ENCODE measurements at places on chromosomes 3 and 15. TPM values are rescaled to one million over a fixed set of nuclear protein-coding genes. Genes with fewer than 3 reads are reported as not detected.

- H3K27me3 ChIP-seq: peaks cover 41% of the 10 kb centered on the region
- H3K36me3 ChIP-seq: no peaks in the 10 kb centered on the region
- no peaks in the 10 kb centered on the region for H3K4me1 ChIP-seq
- no peak overlapping the region for H3K4me3 ChIP-seq
Observed at GRCh38 chr3:12854565-12854964, 13.2 kb upstream of the RPL32 start.

- H3K4me3 ChIP-seq: no peak overlapping the region
- no peaks in the 10 kb centered on the region for H3K36me3 ChIP-seq
- H3K4me1 ChIP-seq: peaks cover 4% of the 10 kb centered on the region
- no peak overlapping the region for H3K27ac ChIP-seq
Observed at GRCh38 chr15:76158226-76158625, 98.4 kb downstream of the TMEM266 start.

- no peaks in the 10 kb centered on the region for H3K36me3 ChIP-seq
- peak; percentile 61 for DNase-seq
- H3K27ac ChIP-seq: no peak overlapping the region
- H3K4me3 ChIP-seq: no peak overlapping the region
- H3K27me3 ChIP-seq: no peaks in the 10 kb centered on the region
- H3K4me1 ChIP-seq: peaks cover 4% of the 10 kb centered on the region
Observed at GRCh38 chr3:32018757-32019564, 37.4 kb downstream of the ZNF860 start.

PRR20G gene
- not detected for total RNA-seq

CELSR3 gene
- total RNA-seq: 2.1 TPM

DNA sequence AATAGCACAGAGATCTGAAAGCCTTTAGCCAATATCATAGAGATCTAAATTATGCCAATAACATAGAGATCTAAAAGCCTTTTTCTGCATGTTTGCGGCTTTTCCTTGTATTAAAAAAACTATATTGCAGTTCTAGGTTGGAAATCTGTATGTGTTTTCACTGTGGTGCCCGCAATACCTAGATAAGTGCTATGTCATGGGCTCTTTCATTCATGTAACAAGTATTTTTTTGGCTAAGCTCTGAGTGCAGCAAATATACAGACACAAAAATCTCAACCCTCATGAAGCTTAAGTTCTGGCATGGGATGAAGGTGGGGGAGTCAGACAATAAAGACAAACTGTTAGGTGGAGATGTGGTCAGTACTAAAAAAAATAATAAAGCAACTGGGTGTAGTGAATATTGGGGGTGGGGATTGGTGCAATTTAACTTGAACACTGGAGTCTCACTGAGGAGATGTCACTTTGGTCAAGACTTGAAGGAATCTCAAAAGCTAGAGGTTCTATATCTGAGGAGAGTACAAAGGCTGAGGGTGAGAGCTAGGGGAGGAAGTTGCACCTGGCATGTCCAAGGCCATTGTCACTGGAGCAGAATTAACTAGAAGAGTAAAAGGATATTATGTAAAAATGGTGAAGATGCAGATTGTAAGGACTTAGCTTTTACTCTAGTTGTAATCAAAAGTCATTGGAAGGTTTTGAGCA is 973 bp downstream of the BUB1B start:
- no peaks in the 10 kb centered on the region for H3K27me3 ChIP-seq
- peak overlapping the region; percentile 68 for H3K4me3 ChIP-seq
- peak overlapping the region; percentile 90 for H3K27ac ChIP-seq

GRCh38 chr3:128242818-128243601 is 89.7 kb downstream of the EEFSEC start:
- no peak for DNase-seq
- H3K27me3 ChIP-seq: no peaks in the 10 kb centered on the region
- H3K4me3 ChIP-seq: no peak overlapping the region
- H3K4me1 ChIP-seq: peaks cover 5% of the 10 kb centered on the region
- H3K27ac ChIP-seq: no peak overlapping the region
- H3K36me3 ChIP-seq: peaks cover 7% of the 10 kb centered on the region

DNA sequence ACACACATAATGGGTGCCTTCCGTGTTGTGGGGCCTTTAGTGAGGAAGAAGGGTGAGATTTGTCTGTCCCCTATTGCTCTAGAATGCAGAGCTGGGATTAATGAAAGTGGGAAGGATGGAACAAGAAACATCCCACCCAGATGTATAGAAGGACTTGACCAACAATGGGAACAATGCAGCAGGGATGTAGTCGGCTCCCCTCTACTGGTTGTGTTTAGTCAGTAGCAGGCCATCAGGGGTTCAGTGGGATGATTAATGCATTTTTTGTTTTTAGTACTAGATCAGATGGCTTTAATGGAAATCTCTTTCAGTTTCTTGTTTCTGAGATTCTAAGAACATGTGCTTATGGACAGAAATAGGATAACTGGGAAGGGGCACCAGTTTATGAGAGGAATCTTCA is 156.0 kb upstream of the ROPN1 start:
- no peak overlapping the region for H3K4me3 ChIP-seq
- H3K4me1 ChIP-seq: no peaks in the 10 kb centered on the region
- DNase-seq: no peak
- no peak overlapping the region for H3K27ac ChIP-seq

DNA sequence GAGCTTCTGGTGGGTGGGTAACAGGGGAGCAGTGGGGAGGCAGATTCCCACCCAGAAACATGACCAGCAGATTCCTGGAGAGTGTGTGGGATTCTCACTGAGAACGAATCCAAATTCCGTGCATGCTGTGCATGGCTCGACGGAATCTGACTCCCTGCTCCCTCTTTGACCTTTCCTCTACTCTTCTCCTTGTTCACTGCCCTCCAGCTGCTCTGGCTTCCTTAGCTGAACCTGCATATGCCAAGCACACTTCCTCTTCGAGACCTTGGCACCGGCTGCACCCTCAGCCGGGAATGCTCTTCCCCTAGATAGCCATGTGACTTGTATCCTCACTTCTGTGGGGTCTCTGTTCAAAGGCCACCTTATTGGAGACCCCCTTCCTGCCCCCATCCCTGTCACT is 6.3 kb downstream of the INSYN1 start:
- DNase-seq: no peak
- no peak overlapping the region for H3K27ac ChIP-seq
- H3K4me3 ChIP-seq: no peak overlapping the region
- H3K36me3 ChIP-seq: no peaks in the 10 kb centered on the region
- H3K4me1 ChIP-seq: no peaks in the 10 kb centered on the region

CCDC9B gene
- total RNA-seq: 0.33 TPM
